NCI-H1105 treated with DMSO at 0.1 percent for 48 hours (cell line): ENCODE measurements at places on chromosomes 4 and X.

GRCh38 chrX:56726605-56727004 lies 2.4 kb upstream of the NBDY start:
- peak; percentile 53 for DNase-seq

- DNase-seq = no peak
Measured at GRCh38 chr4:113697429-113697828, 64.1 kb downstream of the CAMK2D start.

DNA sequence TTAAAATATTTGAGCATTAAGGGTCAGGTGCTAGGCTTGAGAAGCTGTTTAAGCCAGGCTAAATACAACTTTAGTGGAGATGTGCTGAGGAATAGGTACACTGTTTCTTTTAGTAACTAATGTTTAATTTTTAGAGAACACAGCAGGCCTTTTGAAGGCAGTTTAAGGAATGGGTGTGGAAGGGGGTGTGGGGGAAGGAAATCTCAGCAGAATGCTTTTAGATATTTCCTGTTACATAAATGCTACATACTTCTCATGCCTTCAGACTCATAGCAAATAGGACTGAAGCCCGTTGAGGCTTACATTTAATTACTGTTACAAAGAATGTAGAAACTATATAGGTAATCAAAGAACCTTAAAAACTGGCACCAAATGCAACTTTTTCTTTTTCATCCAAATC lies 66.3 kb downstream of the WWC2 start:
- DNase-seq = no peak

GRCh38 chrX:13167481-13168231 lies 123.2 kb upstream of the FAM9C start:
- peak; percentile 10 for DNase-seq

GRCh38 chr4:30860978-30861377 lies 140.8 kb downstream of the PCDH7 start:
- DNase-seq = no peak

- peak; percentile 0 for DNase-seq
Measured at GRCh38 chrX:69501429-69501828, 2.7 kb upstream of the NALF2 start.

- DNase-seq = peak; percentile 47
Measured at GRCh38 chrX:153922932-153923857, 2.9 kb downstream of the ARHGAP4 start.

DNA sequence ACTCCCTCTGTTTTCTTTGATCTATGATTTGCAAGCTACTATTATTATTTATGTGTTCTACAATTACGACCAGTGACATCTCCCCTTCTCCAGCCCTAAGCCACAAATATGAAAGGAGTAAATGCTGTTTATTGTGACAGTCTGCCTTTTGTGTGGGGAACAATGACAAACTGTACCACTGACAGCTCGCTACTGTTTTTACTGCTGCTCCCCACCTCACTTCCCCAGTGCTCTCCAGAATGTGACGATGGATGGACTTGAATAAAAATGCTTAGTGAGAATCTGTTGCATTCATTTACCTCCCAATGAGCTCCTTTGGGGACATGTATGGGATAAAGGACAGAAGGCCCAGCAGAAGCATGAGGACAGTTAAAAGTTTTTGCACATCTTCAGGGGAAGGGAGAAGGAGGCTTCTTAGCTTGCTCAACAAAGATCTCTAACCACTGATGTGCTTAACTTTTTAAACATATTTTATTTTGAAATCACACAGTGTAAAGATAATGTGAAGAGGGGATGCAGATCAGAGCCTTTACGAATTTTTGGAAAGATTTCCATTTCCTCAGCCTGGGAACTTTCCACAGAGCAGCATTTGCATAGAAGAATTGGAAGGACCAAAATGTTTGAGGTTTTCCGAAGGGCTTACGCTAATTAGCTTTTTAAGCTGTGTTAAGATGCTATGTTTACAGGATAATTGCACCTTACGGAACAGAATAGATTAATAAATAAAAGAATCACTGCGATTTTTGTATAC lies 485.1 kb upstream of the TENM3 start:
- no peak for DNase-seq
